ENCODE measurements at places on chromosomes 7 and 10.

DNA sequence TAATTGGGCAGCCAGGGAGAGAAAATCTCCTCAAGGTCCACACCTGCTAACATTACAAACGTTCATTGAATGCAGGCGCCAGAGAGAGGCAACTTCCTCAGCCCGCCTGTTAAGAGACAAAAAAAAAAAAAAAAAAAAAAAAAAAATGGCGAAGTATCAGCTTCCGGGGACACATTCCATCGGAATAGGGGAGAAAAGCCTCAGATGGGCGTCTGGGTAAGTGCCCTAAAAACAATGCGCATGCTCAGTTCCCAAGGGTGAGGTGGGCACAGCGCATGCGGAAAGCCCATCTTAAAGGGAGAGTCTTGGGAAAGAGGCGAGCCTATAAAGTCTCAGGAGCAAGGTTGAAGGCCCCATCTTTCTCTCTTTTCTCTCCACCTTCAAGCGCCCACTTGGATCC, 1139.7 kb upstream of the CELF2 start:
- no peak for DNase-seq

- no peak for DNase-seq
Measured at GRCh38 chr7:1562116-1562515, 6.1 kb upstream of the TMEM184A start.

- no peak for DNase-seq
Measured at GRCh38 chr10:83820033-83820432, 319.3 kb upstream of the GHITM start.

GRCh38 chr10:33229949-33230267, 104.6 kb downstream of the NRP1 start:
- DNase-seq, result no peak

DNA sequence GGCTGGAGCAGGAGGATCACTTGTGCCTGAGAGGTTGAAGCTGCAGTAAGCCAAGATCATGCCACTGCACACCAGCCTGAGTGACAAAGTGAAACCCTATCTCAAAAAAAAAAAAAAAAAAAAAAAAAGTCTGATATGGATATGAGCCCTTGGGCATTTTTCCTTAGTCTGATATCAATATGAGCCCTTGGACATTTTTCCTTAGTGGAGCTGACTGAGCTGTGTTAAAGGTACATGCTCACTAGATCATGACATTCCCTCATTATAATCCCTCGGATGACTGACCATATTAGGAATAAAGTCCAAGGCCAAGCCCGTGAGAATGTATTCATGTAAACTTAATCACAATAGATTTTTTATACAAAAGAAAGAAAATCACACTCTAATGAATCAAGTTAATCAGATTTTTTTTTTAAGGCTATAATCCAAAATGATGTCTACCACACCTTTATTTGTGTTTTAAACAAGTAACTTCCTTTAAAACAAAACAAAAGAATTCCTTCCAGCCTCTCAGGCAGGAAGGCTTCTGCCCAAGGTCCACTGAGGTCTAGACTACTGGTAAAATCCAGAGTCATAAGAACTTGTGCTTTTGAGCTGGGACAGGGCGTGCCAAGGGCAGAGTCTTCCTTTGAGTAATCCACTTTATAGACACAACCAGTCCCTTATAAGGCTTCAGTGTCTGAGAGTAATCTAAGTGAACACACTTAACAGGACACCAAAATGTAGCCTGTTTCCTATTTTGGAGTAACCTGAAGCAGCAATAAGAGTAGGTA, 5.5 kb downstream of the PPA1 start:
- DNase-seq, result no peak

- DNase-seq, result no peak
Measured at GRCh38 chr10:110857265-110858171, 14.2 kb upstream of the PDCD4 start.

GRCh38 chr7:155529845-155530244, 16.5 kb downstream of the CNPY1 start:
- no peak for DNase-seq
